ENCODE measurements at places on chromosomes 1 and 21.
A peak's percentile ranks its signal among the peaks of the same experiment; 100 is the strongest.

DNA sequence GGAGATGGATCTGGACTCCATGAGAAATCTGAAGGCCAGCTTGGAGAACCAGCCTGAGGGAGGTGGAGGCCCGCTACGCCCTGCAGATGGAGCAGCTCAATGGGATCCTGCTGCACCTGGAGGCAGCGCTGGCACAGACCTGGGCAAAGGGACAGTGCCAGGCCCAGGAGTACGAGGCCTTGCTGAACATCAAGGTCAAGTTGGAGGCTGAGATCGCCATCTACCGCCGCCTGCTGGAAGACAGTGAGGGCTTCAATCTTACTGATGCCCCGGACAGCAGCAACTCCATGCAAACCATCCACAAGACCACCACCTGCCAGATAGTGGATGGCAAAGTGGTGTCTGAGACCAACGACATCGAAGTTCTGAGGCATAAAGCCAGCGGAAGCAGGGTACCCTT lies 601.5 kb upstream of the ZP4 start:
- no peak for DNase-seq

DNA sequence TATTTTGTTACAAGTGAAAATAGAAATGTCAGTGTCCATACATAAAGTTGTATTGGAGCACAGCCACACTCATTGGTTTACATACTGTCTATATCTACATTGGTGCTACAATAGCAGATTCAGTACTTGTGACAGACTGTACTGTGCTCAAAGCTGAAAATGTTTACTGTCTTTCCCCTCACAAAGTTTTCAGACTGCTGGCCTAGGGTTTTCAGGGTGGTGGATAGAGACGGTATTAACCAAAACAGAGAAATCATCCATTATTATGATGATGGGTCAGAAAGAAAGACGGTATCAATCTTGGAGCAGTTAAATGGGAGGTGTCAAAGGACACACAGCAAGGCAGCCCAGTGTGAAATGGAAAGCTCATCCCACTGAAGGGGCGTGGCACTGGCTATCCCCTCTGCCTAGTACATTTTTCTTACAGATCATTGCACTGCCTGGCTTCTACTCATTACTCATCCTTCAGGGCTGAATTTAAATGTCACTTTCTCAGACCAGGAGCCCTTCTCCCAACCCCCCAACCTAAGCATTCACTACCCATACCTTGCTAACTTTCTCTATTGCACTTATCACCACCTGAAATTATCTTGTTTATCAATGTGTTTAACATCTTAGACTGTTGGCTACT lies 10.2 kb downstream of the JAK1 start:
- no peak for DNase-seq

GRCh38 chr1:53326598-53327181 lies 1.2 kb downstream of the LRP8 start:
- DNase-seq = no peak

- no peak for DNase-seq
Observed at GRCh38 chr1:27577504-27578188, 26.3 kb downstream of the AHDC1 start.

- DNase-seq = no peak
Observed at GRCh38 chr1:93604411-93604810, 77.2 kb downstream of the BCAR3 start.

DNA sequence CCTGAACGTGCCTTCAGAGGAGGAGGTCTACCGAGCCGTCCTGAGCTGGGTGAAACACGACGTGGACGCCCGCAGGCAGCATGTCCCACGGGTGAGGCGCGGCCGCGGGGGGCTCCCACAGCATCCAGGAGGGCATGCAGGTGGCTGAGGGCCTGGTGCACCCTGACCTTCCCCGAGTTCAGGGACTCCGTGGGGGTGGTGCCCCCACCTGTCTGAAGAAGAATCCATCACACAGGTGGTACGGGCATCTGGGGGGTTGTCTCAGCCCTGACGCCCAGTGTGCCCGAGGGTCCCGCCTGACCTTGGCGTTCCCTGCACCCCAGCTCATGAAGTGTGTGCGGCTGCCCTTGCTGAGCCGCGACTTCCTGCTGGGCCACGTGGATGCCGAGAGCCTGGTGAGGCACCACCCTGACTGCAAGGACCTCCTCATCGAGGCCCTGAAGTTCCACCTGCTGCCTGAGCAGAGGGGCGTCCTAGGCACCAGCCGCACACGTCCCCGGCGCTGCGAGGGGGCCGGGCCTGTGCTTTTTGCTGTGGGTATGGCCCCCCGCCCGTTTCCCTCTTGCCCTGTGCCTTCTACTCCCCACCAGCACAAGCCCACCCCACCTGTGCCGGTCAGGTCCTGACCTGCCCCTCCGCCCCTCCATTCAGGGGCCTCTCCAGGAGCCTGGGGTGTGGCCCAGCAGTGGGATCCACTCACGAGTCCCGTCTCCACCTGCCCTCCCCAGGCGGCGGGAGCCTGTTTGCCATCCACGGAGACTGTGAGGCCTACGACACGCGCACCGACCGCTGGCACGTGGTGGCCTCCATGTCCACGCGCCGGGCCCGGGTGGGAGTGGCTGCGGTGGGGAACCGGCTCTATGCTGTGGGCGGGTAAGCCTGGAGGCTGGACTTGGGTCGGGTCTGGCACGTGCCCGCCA lies 2.3 kb downstream of the KLHL17 start:
- no peak for DNase-seq

- DNase-seq = peak; percentile 35
Observed at GRCh38 chr1:26538480-26539412, 9.2 kb downstream of the RPS6KA1 start.

DNA sequence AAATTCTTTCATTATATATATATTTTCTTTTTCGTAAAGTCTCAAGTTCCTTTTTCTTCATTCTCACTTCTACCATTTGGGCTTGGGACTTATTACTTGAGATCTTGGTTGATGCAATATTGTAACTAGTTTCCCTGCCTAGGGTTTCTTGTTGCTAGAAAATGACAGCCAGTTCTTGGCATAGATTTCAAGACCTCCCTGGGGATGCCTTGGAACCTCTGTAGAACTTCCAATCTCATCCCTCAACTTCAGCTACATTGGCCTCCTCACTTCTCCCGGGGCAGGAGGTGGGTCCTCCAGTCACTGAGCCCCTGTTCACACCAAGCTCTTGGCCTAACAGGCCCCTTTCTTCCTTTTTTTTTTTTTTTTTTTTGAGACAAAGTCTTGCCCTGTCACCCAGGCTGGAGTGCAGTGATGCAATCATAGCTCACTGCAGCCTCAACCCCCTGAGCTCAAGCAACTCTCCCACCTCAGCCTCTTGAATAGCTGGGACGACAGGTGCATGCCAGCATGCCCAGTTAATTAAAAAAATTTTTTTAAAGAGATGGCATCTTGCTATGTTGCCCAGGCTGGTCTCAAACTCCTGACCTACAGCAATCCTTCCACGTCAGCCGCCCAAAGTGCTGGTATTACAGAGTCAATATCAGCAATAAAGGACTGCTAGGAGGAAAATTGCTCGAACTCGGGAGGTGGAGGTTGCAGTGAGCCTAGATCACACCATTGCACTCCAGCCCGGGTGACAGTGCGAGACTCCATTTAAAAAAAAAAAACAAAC lies 33.1 kb downstream of the MAP3K7CL start:
- DNase-seq = no peak

DNA sequence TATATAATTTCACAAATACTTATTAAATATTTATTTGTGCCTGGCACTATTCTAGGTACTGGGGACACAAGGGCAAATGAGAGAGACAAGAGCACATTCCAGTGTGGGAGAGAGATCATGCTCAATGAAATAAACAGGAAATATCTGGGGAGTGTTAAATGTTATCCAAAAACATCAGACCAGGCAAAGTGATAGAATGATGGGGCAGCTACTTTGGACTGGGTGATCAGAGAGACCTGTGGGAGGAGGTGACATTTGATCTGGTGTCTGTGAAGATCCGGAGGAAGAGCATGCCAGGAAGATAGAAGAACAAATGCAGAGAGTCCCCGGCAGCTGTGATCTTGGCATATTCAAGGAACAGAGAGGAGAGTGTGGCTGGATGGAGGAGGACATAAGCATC lies 27.5 kb upstream of the GNG12 start:
- no peak for DNase-seq

DNA sequence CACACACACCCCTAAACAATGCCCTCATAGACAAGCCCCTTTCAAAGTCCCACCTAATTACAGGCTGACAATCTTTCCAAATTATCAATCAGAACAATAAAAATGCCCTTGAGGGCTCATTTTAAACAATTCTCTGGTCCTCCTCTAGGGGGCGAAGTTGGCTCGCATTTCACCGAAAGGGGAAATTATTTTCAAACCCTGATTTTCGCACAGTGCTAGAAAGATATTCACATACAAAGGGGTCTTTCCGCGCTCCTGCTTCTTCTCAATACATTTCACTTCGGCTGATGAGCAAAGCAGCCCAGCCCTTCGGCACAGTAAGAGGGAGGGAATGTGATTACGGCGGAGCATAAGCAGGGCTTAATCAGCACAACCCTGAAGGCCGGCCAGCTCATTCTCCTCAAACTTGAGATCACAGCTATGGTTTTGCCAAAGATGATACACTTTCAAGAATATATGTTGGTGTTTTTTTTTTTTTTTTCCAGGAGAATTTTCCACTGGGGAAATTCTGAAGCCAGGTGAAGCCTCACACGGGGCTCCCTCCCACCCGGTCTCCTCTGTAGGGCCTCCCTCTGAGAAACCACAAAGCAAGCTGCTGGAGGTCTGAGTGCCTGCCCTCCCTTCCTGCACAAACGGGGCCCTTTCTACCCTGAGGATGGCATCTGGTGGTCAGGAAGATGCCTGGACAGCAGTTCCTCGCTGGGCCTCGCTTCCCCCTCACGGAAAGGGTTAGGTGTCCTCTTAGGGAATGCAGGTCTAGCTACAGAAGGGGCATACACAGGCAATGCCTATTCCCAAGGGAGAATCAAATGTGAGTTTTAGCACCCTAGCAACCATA lies 66.9 kb downstream of the GNG12 start:
- DNase-seq = peak; percentile 71

GRCh38 chr1:162458236-162458635 lies 39.4 kb upstream of the UHMK1 start:
- no peak for DNase-seq

DNA sequence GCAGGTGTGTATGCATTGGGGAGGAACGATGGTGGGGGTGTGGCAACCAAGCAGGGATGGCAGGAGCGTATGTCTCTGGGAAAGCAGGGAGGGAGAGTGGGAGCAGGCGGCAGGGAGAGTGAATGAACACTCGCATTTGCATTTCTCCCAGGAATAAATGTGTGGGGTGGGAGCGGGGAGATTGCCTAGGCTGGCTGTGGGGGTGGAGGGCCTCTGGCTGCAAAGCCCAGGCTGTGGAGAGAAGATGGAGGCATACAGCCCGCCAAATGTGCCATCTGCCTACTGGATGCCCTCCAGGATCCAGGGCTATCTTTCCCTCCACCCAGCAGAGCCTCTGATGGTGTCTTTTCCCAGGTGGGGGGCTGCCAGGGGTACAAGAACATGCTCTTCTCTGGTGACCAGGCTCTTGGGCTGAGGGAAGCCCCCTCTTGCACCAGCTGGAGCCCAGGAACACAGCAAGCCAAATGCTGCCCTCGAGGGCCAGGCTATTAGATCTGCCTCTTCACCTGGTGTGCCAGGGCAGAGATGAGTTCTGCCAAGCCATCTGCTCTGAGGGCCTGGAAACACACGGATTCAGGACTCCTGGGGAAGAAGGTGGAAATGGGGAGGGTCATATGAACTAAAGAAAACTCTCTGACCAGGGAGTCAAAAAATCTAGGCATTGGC lies 1.7 kb upstream of the OPTC start:
- DNase-seq = no peak

GRCh38 chr1:162716123-162716522 lies 74.4 kb upstream of the HSD17B7 start:
- DNase-seq = no peak
